ENCODE measurements at places on chromosomes 4 and X.

GRCh38 chrX:13452283-13452682, 117.1 kb upstream of the EGFL6 start:
- no peaks in the 10 kb centered on the region for H3K27me3 ChIP-seq
- no peaks in the 10 kb centered on the region for H3K4me1 ChIP-seq
- no peak overlapping the region for H3K4me3 ChIP-seq
- no peak overlapping the region for H3K27ac ChIP-seq
- H3K36me3 ChIP-seq, result no peaks in the 10 kb centered on the region

- H3K27ac ChIP-seq, result no peak overlapping the region
- no peaks in the 10 kb centered on the region for H3K36me3 ChIP-seq
- no peaks in the 10 kb centered on the region for H3K27me3 ChIP-seq
- no peaks in the 10 kb centered on the region for H3K4me1 ChIP-seq
- no peak overlapping the region for H3K4me3 ChIP-seq
Measured at GRCh38 chr4:89753601-89754066, 83.3 kb downstream of the SNCA start.

DNA sequence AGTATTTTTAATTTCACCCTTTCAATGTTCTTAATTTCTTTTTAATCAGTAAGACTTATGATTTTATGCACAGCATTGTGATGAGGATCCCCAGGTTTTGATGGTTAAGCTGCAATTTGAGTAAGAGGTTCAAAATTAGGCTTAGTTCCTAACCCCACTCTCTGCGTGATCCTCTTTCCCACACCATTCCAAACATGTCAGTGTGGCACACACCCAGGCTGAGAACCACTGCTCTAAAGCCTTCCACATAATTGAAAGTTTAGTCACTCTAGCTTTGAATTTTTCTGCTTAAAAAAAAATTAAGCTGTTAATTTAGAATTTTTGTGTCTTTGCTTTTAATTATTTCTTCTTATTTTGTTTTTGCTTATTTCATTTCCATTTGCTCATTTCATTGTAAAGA, 68.8 kb upstream of the SLC7A11 start:
- no peaks in the 10 kb centered on the region for H3K36me3 ChIP-seq
- no peak overlapping the region for H3K4me3 ChIP-seq
- no peaks in the 10 kb centered on the region for H3K4me1 ChIP-seq
- H3K27me3 ChIP-seq, result no peaks in the 10 kb centered on the region

GRCh38 chrX:78687586-78687985, 28.5 kb upstream of the RTL3 start:
- H3K4me3 ChIP-seq, result no peak overlapping the region
- H3K36me3 ChIP-seq, result no peaks in the 10 kb centered on the region
- H3K27ac ChIP-seq, result no peak overlapping the region
- DNase-seq, result no peak
- no peaks in the 10 kb centered on the region for H3K4me1 ChIP-seq

- H3K4me3 ChIP-seq, result no peak overlapping the region
- no peaks in the 10 kb centered on the region for H3K36me3 ChIP-seq
- no peaks in the 10 kb centered on the region for H3K4me1 ChIP-seq
- H3K27ac ChIP-seq, result no peak overlapping the region
- no peak for DNase-seq
Measured at GRCh38 chr4:102103368-102103767, 241.9 kb downstream of the SLC39A8 start.

DNA sequence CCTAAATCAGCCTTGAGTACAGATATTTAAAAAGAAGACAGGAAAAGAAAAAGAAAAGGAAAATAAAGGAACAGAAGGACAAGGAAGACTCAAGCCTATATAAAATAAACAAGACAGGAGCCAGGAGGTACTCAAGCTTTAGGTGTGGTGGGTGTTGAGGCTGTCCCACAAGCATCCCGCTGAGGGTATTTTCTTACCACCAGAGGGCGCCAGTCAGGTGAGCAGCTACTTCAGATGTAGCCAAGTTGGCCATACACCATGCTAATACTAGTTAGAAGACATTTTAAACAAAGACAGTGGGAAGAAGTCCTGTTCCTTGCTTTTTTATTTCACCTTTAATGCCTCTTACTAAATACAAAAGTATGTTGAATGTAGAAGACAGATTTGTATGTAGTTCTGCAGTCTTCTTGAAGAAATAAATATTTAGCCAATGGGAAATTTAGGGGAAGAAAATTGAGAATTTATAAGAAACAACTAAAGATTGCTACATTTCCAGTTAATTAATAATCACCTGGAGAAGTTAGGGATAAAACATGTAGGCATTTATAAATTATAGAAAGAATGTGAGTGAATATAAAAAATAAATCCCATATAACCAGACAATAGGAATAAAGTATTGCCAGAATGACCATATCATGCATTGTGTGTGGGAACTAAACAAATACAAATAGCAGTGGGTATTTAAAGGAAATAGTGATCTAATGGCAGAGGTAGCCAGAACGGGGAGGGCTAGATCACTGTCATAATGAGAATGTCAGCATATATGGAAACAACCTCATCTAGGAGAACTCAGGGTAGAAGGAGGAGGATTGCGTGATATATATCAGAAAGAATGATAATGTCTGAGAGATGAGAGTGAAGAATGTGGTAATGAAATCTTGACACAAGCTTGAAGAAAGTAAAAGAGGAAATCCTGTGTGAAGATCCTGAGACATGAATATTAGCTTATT, 71.0 kb downstream of the MTHFD2L start:
- H3K27ac ChIP-seq, result no peak overlapping the region
- no peak overlapping the region for H3K4me3 ChIP-seq
- H3K4me1 ChIP-seq, result no peaks in the 10 kb centered on the region
- no peak for DNase-seq
- no peaks in the 10 kb centered on the region for H3K27me3 ChIP-seq

DNA sequence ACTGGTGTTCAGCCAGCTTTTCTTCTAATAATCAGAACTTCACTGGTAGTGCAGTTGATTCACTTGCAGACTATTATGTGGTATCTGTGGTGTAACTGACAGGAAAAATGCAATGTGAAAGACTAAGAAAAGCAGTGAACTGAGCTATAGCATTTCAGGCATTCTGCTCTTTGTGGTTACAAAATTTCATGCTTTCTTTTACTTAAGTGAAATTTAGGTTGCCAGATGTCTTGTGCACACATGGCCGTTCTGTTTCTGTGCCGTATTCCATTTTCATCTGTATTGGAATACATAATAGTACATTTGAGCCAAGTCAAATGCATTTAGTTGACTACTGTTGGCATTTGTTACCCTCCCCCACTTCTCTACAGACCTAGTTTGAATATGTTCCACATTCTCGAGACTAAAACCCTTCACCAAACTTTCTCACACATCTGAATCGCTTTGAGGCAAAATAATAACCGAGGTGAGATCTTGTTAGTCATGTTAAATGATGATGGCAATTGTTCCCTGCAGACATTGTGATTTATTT, 8.2 kb downstream of the RTL3 start:
- no peak overlapping the region for H3K27ac ChIP-seq
- H3K4me3 ChIP-seq, result no peak overlapping the region
- no peaks in the 10 kb centered on the region for H3K4me1 ChIP-seq
- H3K36me3 ChIP-seq, result no peaks in the 10 kb centered on the region
- DNase-seq, result no peak
- H3K27me3 ChIP-seq, result no peaks in the 10 kb centered on the region

DNA sequence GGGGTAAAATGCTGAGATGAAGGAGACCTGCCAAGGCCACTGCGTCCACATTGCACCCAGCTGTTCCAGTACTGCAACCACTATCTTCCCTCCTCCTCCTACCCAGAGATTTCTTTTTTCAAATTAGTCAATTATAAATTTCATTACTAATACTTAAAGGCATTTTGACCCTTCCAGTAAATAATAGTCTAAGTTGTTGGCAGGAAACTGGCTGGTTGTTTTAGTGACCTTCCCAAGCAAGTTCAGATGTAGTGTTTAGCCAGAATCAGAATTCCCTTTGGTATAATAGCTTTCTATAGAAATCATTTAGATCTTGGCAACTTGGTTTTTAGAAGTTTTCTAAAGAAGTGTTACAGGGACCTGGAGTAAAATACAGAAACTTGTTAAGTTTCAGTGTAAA, 66.0 kb downstream of the AASDH start:
- DNase-seq, result no peak
- no peaks in the 10 kb centered on the region for H3K27me3 ChIP-seq
- H3K4me1 ChIP-seq, result no peaks in the 10 kb centered on the region
- H3K36me3 ChIP-seq, result no peaks in the 10 kb centered on the region

DNA sequence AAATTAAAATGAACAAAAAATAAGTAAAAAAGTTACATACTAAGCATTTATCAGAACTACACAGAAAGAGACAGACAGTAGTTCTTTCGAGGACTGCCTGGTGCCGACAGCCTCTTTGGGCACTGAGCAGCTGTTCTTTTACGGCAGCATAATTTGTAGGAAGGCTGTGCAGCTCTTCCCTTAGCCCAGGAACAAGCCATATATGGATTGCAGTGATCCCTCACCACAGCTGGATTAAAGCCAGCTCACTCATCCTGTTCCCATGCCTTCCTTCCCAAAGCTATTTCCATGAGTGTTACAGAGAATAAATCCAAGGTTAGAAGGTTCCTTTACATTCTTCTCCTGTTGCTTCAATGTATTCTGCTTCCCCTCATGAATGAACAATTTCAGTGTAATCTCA, 71.7 kb downstream of the DDX60L start:
- H3K27me3 ChIP-seq, result no peaks in the 10 kb centered on the region
- peak; percentile 71 for DNase-seq
- H3K4me1 ChIP-seq, result peaks cover 39% of the 10 kb centered on the region
- no peaks in the 10 kb centered on the region for H3K36me3 ChIP-seq

DNA sequence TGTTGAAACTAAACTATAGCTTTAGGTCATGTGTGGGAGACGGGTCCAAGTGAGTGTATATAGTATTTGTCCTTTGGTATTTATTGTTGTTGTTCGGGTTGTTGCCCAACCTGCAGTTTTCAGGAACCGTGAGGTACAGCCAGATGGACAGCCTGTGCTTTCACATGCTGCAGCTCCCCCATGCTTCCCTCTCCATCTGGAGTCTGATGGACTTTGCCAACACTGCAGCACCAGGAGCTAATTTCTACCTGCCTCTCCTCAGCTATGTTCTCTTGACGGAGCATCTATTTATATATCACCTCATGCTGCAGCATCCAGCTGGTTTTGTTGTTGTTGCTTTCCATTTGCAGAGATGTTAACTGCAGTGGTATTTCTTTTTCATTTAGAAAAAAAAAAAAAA, 80.1 kb downstream of the TLL1 start:
- no peak for DNase-seq
- no peak overlapping the region for H3K4me3 ChIP-seq
- no peaks in the 10 kb centered on the region for H3K4me1 ChIP-seq

- no peaks in the 10 kb centered on the region for H3K27me3 ChIP-seq
- H3K27ac ChIP-seq, result no peak overlapping the region
- DNase-seq, result no peak
- no peak overlapping the region for H3K4me3 ChIP-seq
Measured at GRCh38 chr4:7146786-7147115, 45.6 kb upstream of the SORCS2 start.
